ENCODE measurements at places on chromosomes 6 and 20.

DNA sequence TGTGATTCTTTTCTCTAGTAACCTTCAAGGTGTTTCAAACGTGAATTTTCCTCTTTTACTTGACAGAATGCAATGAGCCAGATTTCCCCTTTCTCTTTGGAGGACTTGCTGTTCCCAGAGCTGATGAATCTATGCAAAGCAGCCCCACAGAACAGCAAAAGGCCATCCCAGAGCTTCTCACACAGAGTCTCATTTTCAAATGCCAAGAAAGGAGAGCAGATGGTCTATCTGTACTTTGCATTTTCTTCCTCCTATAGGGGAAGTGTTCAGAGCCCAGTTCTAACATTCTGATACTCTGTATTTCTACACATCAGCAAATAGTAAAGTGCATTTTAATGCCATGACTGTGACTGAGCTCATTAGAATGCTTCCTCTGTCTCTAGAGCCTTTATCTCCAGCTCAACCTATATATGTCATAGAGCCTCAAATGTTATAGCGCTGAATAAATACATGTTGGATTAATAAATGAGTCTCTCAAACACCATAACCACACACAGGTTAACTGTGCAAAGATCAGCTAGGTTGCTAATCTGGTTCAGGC is 81.8 kb upstream of the EYA4 start:
- no peak for DNase-seq

DNA sequence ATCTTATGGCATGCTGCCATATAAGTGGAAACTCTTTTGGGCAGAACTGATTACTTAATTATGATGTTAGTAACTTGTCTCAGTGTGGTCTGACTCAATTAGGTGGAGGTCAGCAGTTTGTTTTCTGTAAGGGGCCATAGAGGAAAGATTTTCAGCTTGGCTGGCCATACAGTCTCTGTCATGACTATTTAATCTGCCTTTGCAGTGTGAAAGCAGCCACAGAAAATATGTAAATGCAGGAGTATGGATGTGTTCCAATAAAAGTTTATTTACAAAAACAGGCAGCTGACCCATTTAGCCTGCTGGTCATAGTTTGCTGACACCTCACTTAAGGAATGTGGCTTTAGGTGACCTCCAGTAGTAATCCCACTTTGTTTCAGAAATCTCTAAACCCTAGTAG is 700.7 kb downstream of the EPM2A start:
- DNase-seq = no peak

GRCh38 chr6:154689493-154690255 is 43.5 kb upstream of the SCAF8 start:
- no peak for DNase-seq

GRCh38 chr6:94341173-94341572 is 921.8 kb upstream of the EPHA7 start:
- no peak for DNase-seq

- DNase-seq = no peak
Observed at GRCh38 chr6:153090241-153090930, 40.7 kb downstream of the RGS17 start.

GRCh38 chr20:38159566-38159956 is 5.5 kb downstream of the TGM2 start:
- no peak for DNase-seq

GRCh38 chr20:59912609-59913008 is 20.8 kb downstream of the SYCP2 start:
- no peak for DNase-seq

GRCh38 chr20:37803438-37804307 is 99.3 kb upstream of the VSTM2L start:
- DNase-seq = peak; percentile 42

- DNase-seq = no peak
Observed at GRCh38 chr6:43705996-43706395, 18.4 kb upstream of the MRPS18A start.

- DNase-seq = no peak
Observed at GRCh38 chr6:31065556-31065955, 46.8 kb downstream of the C6orf15 start.

DNA sequence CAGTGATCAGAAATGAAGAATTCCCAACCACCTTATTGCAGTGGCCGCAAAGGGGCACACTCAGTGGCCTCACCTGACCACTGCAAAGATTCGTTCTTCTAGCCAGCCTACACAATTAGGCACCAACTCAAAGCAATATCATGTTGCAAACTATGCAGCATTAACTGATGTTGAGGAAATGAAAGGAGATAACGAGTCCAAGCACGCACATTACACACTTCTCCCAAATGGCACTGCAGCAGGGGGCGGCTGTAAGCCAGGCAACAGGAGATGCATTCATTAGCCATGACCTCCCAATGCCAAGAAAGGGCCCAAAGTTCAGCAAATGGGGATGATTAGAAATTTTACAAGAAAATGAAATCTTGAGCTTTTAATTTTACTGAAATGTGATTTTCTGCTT is 39.3 kb downstream of the ATXN1 start:
- no peak for DNase-seq

- DNase-seq = no peak
Observed at GRCh38 chr6:161575523-161576254, 301.8 kb upstream of the AGPAT4 start.

GRCh38 chr6:166419286-166419685 is 36.5 kb upstream of the MPC1 start:
- peak; percentile 76 for DNase-seq

DNA sequence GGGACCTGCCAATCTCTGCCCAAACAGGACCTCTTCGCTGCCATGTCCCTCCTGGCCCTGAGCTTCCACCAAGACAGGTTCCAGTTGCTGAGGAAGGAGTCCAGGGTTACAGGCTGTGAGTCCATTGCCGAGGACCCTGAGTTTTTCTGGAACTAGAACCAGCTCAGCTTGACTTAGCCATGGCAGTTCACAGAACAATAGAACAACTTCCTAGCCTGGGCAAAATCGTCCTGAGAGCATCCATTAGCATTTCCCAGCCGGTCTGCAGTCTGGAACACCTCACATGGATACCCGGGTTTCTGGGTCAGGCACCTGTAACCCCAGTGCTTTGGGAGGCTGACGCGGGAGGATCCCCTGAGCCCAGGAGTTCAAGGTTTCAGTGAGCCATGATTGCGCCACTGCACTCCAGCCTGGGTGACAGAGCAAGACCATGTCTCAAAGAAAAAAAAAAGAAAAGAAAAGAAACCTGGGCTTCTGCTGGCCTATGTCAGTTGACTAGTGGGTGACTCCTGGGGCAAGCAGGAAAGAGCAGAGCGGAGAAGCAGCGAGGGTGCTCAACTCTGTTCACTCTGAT is 90.3 kb downstream of the TCP11 start:
- DNase-seq = no peak

DNA sequence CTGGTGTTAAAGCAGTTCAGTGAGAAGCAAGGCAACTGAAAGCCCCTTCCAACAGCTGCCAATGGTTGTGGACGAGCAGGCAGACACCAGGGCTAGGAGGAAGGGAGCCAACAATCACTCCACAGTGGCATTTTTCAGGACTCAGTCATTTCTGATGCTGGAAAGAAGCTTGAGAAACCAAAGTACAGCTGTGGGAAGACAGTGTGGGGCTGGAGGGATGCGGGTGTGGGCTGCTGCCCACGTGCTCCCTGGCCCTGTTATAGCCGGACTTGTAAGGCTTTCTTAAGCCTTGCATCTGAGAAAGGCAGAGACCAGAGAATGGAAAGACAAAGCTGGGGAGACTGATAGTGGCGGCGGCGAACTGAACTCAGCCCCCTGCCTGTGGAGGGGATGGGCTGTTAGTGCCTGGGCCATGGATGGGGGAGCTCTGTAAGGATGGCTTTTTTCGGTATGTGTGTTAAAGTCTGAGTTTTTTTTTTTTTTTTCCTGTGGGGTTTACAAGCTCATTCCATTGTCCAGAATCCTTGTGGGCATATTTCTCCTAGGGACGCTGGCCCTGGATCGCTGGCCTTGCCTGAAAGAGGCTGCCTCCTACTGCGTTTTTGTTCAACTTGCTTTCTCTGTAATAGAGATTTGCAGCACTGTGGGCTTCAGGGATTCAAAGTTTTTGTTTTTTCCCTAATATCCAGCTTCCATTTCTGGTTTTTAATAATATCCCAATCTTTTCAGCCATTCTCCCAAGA is 91.7 kb downstream of the GJA10 start:
- DNase-seq = no peak

- DNase-seq = no peak
Observed at GRCh38 chr6:43499028-43499815, 10.9 kb downstream of the LRRC73 start.

- peak; percentile 89 for DNase-seq
Observed at GRCh38 chr6:159693128-159693893, at the start of gene SOD2. TSS of gene SOD2 (minus strand) at chr6:159693241. CDS start at chr6:159693167, 74 bp downstream.

- peak; percentile 36 for DNase-seq
Observed at GRCh38 chr6:134379076-134379475, 61.2 kb upstream of the SGK1 start.

DNA sequence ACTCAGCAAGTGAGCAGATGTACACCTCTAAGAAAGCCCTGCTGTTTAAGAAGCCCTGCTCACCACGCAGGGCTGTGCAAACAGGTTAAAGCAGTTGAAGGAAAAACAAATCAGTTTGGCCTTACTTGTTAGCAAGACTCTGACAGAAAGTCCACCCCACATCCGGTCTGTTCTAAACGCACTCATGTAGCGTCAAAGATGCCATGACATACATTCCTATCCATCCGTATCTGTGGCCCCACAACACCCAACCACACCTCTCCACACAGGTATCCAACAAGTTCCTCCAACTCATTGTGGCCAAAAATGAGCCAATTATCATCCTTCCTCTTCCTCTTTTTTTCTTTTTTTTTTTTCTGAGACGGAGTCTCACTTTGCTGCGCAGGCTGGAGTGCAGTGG is 22.8 kb upstream of the RAB22A start:
- peak; percentile 12 for DNase-seq

DNA sequence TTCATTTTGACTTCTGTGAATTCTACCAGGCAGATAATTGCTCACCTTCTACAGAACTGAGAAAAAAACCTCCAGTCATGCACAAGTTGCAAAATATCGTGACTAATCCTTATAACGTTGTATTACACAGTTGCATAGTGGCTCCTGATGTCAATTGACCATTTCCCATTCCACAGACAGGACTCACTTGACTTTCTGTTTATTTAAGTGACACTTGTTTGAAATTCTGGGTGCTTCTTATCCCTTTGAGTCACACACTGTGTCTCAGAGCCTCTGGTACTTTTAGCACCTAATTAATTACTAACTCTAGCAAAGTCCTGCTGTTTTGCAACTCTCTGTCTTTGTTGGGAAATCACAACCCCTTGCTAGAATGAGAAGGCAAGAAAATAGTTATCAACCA is 16.2 kb upstream of the RSPO3 start:
- no peak for DNase-seq

Measured in GM13977 (cell line).